ENCODE measurements at places on chromosomes 5 and 9.

- no peak for DNase-seq
These were observed 10.9 kb upstream of the HDHD3 start for GRCh38 chr9:113387560-113388230.

DNA sequence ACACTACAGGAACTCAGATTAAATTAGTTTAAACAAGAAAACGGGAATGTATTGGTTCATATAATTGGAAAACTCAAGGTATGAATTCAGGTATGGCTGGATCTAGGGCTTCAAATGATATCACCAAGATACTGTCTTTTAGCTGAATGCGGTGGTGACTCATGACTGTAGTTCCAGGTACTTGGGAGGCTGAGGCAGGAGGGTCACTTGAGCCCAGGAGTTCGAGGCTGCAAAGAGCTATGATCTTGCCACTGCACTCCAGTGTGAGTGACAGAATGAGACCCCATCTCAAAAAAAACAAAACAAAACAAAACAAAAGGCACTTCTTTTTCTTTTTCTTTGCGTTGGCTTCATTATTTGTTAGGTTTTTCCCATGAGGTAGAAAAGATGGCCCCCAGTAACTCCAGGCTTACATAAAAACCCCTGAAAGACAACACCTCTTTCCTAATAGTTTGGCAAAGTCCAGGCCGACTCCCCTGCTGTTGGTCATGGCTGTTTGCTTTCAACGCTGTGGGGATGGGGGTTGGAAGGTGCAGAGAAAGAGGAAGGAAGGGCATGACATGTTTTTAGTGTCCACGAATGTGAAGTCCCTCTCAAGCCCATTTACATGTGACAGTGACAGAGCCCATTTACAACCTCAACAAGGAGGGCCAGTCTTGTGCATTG is 39.8 kb upstream of the CRB2 start:
- peak; percentile 75 for DNase-seq

GRCh38 chr9:70618784-70619183 is 204.3 kb upstream of the KLF9 start:
- DNase-seq: no peak

DNA sequence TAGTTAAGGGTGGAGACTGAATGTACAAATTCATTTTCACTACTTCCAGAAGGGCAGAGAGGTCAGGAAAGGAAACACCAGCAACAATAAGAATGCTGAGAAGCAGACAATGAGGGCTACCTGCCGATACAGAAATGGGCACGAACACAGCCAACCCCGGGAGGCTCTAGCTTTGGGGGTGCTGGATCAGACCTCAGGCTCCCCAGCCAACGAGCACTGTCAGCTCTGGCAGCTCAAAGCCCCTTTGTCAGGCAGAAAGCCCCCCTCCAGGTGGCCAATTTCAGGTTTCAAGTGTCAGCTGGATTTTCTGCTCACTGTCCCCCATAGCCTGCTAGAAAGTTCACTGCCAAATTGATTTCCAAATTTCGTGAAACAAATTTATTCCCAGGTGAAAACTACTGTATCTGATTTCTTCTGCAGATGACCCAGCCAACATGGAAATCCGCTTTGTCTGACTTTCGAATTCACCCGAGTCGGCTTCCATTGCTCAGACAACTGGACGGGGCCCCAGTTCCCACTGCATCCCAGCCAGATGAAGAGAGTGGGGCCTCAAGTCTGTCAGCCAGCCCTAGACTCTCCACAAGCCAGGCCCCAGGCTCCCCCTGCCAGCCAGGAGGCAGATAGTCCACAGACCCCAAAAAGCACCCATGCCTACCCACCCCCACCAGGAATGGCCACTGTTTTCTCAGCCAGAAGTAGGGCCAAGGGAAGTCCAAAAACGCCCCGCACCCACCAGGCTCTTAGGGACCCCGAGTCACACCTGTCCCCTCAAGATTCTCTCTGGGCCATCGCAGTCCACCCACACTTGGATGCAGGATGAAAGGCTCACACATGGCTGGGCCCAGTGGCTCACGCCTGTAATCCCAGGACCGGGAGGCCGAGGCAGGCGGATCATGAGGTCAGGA is 96.5 kb upstream of the PHYKPL start:
- no peak for DNase-seq

DNA sequence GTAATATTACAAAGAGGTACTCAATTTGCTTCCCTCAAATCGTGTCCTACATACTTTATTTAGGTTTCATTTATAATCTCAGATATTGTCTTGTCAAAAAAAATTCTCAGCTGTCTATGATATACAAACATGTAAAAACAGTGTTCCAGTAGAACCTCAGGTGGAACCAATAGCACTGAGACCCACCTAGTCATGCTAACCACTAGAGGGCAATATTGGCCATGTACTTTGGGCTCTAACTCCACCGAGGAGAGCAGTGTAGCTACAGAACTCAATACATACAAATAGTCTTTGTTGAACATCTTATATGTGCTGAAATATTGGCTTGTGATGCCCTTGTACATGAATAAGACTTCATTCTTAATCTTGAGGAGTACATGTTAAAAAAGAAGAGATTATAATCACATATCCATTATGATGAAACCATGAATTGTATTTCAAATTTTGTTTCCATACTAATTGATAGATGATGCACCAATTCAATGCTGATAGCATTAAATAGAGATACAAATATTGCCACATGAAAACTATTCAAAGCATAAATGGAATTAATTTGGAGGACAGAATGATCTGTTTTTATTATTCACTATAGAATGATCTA is 71.2 kb upstream of the CNTLN start:
- peak; percentile 37 for DNase-seq

DNA sequence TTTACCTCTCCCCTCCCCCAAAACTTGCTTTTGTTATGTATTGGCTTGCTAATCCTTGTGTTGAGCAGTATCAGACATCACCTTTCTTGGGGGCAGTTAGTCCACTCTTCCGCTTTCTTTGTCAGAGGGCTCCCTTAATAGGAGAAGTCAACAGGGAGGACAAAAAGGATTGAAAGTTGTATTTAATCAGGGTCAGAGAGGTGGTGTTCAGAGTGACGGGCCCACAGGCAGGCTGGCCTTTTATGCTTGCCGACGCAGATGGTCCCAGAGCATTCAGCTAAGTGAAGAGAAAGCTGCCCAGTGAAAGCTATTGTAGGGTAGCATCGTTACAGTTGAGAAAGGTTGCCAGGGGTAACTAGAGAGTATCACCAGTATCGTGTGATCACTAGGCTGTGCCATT is 131.1 kb downstream of the ZCCHC7 start:
- no peak for DNase-seq

DNA sequence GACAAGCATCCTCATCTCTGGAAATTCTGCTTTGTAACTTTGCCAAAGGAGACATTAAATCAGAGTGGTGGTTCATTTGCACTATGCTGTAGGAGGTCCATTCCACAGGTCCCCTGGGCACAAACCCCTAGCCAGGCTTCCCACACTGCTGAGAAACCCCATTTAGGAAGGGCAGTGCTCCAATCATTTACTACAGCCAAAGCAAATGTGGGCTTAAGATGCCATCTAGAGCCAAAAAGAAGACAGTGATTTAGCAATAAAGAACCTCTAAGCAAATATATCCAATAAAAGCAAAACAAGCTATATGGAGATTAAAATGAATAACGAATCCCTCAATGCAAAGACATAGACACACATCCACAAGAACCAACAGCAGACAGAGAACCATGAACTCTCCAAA is 129.0 kb upstream of the ALDH1B1 start:
- no peak for DNase-seq

DNA sequence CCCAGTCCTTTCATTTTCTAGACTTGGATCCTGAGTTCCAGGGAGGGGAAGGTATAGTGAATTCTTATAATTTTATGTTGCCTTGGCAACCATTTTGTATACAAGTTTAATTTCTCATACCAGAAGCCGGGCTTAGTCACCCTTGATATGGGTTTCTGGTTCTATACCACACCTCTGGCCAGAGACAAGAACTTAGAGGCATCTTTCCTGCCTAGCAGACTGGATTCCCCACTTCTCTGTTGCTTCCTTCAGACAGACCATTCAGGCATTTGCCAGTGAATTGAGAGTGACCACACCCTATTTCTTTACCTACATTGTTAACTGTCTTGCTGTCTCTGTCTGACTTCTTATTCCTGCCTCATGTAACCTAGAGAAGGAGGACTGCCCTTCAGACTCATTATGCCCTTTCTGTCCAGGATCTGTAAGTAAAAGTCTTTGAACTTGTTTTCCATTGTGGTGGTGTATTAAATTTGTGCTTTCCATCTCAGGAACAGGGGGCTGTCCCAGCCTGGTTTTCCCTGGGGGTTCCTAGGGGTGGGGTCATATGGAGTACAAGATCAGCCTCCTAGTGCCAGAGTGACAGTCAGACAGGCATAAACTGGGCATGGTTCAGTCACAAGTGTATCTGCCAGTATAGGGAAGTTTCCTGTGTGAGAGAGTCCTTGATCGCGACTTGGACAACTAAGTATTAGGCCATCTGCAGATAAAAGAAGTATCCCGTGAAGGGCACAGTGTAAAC is 27.4 kb downstream of the TNFSF8 start:
- DNase-seq: no peak

- no peak for DNase-seq
These were observed 12.2 kb downstream of the ZNF618 start for GRCh38 chr9:113888336-113888735.
